ENCODE measurements at places on chromosomes 5 and 9.

GRCh38 chr5:172007175-172008110 lies 1.0 kb upstream of the FBXW11 start:
- DNase-seq: no peak

DNA sequence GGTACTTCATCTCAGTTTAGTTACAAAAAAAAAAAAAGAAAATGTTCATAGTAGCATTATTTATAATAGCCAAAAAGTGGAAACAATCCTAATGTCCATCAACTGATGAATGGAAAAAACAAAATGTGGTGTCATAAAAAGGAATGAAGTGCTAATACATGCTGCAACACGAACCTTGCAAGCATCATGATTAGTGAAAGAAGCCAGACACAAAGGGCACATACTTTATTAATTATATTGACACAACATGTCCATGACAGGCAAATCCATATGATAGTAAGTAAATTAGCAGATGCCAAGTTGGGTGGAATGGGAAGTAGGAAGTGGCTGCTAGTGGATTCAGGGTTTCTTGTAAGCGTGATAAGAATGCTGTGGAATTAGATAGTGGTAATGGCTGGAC lies 54.2 kb downstream of the PCDHGC5 start:
- no peak for DNase-seq

- no peak for DNase-seq
Observed at GRCh38 chr5:105587963-105588662, 2025.5 kb upstream of the NUDT12 start.

DNA sequence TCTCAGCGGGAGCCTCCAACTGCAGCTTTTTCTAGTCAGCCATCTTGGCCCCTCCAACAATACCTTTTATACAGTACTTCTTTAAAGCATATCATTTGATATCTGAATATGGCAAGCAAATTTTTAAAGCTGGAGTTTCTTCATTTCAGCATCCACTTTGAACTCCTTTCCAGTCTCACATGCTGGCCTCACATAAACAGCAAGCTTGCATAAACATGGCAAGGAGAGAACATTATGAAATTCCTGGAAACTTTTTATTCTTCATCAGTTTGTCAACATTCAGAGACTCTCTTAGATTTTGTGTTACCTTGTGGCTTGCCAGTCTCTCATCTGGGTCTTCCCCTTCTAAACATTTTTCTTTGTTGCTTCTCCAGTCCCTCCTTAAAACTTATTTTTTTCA lies 745.3 kb downstream of the NR2F1-AS1 start:
- no peak for DNase-seq

GRCh38 chr9:69627281-69627680 lies 44.9 kb downstream of the APBA1 start:
- no peak for DNase-seq

Data from CD4-positive, alpha-beta T cell treated with Interleukin-4 for 1 hour (primary cell).